ENCODE measurements at places on chromosomes 1 and 21. TPM values are rescaled to one million over a fixed set of nuclear protein-coding genes. Genes with fewer than 3 reads are reported as not detected.

GRCh38 chr1:111706921-111707320 is 32.3 kb downstream of the INKA2 start:
- H3K4me3 ChIP-seq, result no peak overlapping the region
- no peaks in the 10 kb centered on the region for H3K27me3 ChIP-seq
- H3K27ac ChIP-seq, result peak overlapping the region; percentile 76
- H3K4me1 ChIP-seq, result peaks cover 47% of the 10 kb centered on the region

DNA sequence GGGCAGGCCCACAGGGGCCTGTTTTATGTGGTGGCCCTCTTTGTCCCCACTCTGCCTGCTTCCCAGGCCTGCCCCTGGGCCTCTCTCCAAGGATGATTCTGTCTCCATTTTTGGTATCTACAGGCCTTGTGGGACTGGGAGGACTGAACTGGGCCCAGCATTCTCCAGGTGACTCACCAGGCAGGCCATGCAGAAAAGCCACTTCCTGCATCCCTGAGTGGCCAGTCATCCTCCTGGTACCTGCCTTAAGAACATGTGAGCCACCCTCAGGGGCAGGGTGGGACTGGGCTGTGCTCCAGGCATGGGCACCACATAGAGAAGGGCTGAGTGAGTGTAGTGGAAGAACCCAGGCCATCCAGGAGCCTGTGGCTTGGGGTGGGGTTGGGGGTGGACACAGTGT is 20.0 kb upstream of the BCAR3 start:
- DNase-seq, result no peak
- H3K4me1 ChIP-seq, result peaks cover 17% of the 10 kb centered on the region

DNA sequence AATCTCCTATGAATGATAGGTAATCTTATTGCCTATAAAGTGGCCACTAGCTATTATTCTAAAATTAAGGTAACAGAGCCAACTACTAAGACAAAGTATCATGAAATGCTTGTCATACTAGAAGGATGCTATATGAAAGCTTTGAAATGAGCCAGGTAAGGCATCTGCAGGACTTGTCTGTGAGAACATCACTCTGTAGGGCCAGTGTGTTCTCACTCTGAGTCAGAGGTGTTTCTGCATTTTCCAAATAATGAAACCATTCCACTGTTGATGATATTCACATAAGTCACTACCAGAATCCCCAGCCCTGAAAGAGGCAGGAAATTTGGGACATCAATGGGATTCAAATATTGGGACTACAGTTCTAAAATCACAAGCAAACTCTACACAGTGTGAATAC is 25.8 kb upstream of the GBP5 start:
- H3K4me1 ChIP-seq, result peaks cover 73% of the 10 kb centered on the region
- H3K4me3 ChIP-seq, result peak overlapping the region; percentile 66
- peak overlapping the region; percentile 86 for H3K27ac ChIP-seq
- H3K27me3 ChIP-seq, result no peaks in the 10 kb centered on the region
- peaks cover 7% of the 10 kb centered on the region for H3K36me3 ChIP-seq
- DNase-seq, result no peak

DNA sequence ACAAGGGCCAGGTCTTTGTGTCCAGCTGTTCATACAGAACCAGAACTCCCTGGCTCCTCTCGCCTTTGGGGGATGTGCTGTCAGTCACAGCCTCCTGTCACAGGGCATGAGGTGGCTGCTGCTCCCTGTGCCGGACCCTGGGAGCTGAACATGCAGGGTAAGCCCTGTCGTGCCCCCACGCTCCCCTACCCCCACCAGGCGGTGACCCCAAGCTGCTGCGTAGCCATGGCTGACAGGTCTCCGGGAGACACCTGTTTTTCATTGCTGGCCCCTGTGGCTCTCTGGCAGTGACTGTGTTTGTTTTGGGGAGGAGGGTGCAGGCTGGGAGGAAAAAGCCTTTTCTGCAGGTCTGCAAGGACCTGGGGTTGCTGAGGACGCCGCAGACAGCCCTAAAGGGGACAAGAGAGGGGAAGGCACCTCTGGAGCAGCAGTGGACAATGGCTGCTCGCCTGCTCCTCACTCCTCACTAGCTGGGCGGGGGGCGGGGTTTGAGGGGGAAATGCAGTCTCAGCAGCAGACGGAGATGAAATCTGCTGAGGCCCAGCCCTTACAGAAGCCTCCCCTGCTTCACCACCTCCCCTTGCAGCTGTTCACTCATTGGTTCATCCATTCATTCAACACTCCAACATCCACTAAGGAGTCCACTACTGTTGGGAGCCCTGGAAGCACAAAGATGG is 81.4 kb downstream of the TRABD2B start:
- no peak overlapping the region for H3K27ac ChIP-seq
- H3K27me3 ChIP-seq, result no peaks in the 10 kb centered on the region
- no peak for DNase-seq
- no peaks in the 10 kb centered on the region for H3K4me1 ChIP-seq

PSEN2 gene
- 10.7 TPM for total RNA-seq

KRTAP19-3 gene
- not detected for total RNA-seq

CFAP74 gene
- not detected for total RNA-seq

DNA sequence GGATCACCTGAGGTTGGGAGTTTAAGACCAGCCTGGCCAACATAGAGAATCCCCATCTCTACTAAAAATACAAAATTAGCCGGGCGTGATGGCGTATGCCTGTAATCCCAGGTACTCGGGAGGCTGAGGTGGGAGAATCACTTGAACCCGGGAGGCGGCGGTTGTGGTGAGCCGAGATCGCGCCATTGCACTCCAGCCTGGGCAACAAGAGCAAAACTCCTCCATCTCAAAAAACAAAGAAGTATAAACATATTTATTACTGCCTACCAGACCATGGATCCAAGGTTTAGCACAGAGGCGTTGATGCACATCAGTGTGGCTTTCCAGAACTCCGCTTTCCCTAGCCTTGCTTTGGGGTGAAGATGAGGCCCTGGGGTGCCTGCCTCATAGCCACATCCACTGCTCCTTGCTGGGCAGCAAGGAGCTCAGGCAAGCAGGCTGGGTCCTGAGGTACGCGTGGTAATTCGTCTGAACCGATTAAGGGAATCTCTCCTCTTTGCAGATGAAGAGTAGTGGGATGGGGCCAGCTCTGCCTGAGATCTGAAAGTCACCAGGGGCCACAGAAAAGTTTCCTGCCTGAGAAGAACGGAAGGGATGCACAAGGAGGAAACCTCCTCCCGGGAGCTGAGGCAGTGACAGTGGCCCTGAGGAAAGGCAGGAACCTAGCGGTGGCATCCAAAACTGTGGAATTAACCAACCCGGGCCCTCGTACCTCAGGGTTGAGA is 52.3 kb upstream of the LBR start:
- peaks cover 25% of the 10 kb centered on the region for H3K4me1 ChIP-seq
- no peaks in the 10 kb centered on the region for H3K36me3 ChIP-seq
- H3K27me3 ChIP-seq, result no peaks in the 10 kb centered on the region
- no peak overlapping the region for H3K27ac ChIP-seq
- DNase-seq, result no peak

GRCh38 chr1:246012341-246012740 is 494.7 kb downstream of the SMYD3 start:
- no peaks in the 10 kb centered on the region for H3K4me1 ChIP-seq
- no peak overlapping the region for H3K27ac ChIP-seq
- no peak for DNase-seq

All from activated T-cell treated with anti-CD3 and anti-CD28 coated beads, Interleukin-2, amount 50 U/mL, for 72 hours (primary cell).